ENCODE measurements at places on chromosomes 13 and 19.

GRCh38 chr19:48629599-48630295 lies 7.4 kb downstream of the DBP start:
- no peak for DNase-seq

- DNase-seq = no peak
Measured at GRCh38 chr13:74945637-74946036, 536.3 kb downstream of the TBC1D4 start.

GRCh38 chr13:57673197-57673596 lies 41.7 kb downstream of the PCDH17 start:
- no peak for DNase-seq

- DNase-seq = no peak
Measured at GRCh38 chr19:47002853-47003610, 16.6 kb upstream of the NPAS1 start.

DNA sequence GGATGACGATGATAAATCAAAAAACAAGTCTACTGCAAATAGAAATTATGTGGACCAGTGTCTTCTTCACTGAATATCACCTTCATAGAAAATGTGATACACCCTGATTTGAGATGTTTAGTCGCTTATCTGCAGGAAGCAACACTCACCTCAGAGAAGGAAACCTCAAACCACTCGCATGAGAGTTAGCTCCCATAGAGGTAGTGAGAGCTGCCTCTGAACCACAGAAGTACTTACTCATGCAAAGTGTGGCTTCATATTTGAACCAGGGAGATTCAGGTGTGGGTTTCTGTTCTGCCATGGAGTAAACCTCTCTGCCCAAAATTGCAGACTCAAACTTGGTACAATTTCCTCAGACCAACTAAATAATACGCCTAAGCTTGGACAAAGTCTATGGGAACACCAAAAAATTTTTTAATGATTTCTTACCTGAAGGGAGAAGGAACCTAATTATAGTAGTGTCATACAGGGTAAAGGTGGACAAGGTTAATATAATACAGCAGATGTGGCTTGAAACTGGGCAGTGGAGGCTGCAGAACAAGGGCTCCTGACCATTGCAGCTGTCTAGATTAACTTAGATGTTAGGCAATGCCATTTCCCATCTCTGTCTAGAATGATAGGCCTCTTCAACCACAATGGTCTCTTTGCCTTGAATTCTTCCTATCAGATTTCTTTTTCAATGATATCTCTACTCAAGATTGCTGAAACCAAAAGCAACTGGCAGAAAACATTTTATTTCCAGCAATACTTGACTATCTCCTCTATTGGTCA lies 29.6 kb upstream of the RCBTB2 start:
- DNase-seq = no peak

Measured in stimulated activated CD4-positive, alpha-beta T cell treated with anti-CD3 and anti-CD28 coated beads, Interleukin-1b, Interleukin-23, amount 100 ng/mL, for 1 hour (primary cell).